ENCODE measurements at places on chromosomes 1 and 21.

DNA sequence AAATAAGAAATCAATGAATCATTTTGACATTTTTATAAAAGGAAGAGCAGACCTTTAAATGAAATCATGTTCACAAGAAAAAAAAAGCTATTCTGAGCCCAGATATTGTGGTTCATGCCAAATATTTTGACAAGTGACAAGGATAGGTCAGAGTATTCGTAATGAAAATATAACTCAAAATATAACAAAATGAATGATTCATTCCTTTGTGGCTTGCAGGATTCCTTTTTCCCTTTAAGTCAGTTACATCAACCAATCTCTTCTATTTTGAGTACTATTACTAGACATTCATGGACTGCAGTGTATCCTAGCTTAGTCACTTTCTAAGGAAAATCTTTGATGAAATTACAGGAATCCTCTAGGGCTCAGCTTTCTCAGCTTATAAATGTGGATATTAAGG lies 188.7 kb downstream of the COL11A1 start:
- no peak for DNase-seq

GRCh38 chr21:34559089-34559631 lies 47.1 kb upstream of the KCNE1 start:
- no peak for DNase-seq

DNA sequence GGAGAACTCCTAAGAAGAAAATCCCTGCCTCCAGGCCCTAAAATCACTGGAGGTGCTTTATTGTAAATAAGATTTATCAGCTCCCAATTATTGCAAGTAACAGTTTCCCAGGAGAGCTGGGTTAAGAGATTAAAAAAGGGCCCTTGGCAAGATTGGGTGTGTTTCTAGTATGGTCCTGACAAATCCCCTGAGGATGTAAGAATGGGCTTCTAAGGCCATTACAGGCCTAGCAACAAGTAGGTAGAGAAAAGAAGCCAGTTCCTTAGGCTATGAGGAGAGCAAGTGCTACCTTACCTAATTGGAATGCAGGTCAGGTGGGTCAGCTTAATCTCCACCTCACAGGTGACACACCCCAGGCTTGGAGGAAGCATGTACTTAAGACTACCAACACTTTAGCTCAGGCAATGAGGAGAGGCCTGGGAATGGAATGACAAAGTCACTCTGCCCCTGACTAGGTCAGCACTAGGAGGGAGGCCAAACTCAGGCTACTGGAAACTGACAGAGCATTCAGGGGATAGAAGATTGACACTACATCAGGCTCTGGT lies 6.8 kb upstream of the OTUD7B start:
- no peak for DNase-seq

DNA sequence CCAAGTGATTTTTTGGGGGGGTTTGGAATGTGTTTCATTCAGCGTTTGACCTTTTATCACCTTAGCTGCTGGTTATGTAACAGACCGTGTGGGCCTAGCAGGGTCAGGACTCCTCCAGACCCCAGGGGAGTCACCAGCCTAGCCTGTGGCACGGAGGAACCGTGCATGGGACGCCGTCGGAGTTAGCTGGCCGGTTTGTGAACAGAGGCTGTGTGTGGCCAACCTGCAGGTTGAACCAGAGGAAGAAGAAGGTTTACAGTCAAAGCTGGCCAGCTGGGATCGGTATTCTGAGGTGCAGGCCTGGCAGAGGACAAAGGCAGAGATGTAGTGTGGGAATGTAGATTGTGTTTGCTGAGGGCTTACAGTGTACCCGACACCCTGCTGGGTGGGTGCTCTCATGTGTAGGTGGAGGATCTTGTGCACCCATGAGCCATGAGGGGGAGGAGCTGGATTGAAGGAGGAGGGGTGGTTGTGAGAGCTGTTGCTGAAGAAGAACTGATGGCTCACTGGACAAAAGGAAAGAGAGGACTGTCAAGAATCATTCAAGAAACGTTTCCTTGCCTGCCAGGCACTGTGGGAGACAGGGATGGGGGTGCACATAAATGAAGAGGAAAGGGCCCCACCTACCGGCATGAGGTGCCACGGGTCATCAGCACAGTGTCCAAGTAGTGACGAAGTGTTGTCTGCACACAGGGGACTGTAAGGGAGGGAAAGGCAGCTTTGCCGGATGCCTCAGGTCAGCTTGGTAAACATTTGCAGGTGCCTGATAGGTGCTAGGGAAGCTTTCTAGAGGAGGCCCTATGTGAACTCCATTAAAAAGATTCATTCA lies 40.0 kb upstream of the PWP2 start:
- DNase-seq: no peak

GRCh38 chr1:234216116-234216703 lies 157.0 kb upstream of the COA6 start:
- no peak for DNase-seq

All from T47D (cell line).